ENCODE measurements at places on chromosomes 5 and 9. TPM values are rescaled to one million over a fixed set of nuclear protein-coding genes. Genes with fewer than 3 reads are reported as not detected.

DNA sequence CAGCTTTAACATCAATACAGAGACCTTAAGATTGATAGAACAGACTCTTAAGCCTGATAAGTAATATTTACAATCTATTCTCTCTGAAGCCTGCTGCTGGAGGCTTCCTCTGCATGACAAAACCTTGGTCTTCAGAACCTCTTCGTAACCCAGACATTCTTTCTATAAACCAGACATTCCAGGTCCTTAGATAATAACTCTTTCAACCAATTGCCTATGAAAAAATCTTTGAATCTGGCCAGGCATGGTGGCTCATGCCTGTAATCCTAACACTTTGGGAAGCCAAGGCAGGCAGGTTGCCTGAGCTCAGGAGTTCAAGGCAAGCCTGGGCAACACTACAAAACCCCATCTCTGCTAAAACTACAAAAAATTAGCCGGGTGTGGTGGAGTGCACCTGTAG is 327.8 kb downstream of the ENC1 start:
- H3K4me3 ChIP-seq: no peak overlapping the region
- H3K27ac ChIP-seq: no peak overlapping the region
- H3K36me3 ChIP-seq: no peaks in the 10 kb centered on the region
- H3K27me3 ChIP-seq: no peaks in the 10 kb centered on the region
- no peak for DNase-seq

DNA sequence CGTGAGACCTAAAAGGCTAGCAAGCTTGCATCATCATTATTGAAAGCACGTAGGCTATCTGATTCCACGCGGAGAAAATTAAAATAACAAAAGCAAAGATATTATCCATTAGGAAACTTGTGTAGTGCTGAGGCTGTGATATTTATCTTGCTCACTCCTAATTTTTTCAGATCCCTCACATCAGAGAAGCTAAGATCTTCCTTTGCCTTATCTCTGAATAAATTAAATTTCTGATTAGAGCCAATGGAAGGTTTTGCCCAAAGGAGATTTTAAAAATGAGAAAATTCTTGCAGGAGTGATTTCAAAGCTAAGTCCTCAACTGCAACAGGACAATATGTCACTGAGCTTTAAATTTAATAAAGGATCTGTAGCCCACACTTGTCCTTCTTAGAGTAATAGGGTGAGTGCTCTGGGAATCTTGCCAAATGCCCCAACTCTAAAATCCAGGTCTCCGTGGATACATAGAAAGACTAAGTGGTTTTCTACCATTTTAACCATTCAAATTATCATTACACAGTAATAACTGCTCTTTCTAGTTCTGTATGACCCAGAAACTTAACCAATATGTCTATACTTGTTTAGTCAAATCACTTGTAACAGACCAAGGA is 295.0 kb downstream of the CAAP1 start:
- H3K27me3 ChIP-seq: no peaks in the 10 kb centered on the region
- no peaks in the 10 kb centered on the region for H3K36me3 ChIP-seq
- H3K4me1 ChIP-seq: no peaks in the 10 kb centered on the region
- no peak for DNase-seq
- H3K27ac ChIP-seq: no peak overlapping the region

DNA sequence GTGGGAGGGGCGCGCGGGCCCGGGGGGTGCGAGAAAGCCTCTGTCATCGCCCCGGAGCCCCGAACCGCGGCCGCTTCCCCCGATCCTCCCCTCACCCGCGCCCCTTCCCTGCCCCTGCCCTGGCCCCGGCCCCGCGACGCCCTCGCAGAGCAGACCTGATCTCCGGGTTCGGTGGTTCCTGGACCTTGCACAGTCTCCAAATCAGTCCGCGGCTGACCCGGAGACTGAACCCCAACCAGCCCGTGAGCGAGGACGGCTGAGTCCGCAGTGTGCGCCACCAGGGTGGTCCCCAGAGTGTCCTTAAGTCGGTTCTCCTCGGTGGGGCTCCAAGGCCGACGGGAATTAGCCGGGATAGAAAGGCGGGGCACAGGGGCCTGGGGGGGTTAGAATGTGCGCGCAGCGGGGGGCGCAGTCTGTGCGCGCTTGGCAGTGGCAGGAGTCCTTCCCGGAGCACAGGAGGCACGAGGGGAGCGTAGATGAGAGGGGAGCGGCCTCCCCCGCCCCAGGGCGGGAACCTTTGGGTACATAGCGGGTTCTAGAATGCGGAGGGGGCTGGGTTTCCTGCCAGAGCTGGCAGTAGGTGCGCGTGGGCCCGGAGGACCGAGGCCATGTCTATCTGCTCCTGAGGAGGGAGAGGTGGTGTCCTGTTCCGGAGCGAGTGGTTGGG is 779 bp downstream of the PKN3 start:
- H3K27ac ChIP-seq: peak overlapping the region; percentile 83
- H3K27me3 ChIP-seq: no peaks in the 10 kb centered on the region

DNA sequence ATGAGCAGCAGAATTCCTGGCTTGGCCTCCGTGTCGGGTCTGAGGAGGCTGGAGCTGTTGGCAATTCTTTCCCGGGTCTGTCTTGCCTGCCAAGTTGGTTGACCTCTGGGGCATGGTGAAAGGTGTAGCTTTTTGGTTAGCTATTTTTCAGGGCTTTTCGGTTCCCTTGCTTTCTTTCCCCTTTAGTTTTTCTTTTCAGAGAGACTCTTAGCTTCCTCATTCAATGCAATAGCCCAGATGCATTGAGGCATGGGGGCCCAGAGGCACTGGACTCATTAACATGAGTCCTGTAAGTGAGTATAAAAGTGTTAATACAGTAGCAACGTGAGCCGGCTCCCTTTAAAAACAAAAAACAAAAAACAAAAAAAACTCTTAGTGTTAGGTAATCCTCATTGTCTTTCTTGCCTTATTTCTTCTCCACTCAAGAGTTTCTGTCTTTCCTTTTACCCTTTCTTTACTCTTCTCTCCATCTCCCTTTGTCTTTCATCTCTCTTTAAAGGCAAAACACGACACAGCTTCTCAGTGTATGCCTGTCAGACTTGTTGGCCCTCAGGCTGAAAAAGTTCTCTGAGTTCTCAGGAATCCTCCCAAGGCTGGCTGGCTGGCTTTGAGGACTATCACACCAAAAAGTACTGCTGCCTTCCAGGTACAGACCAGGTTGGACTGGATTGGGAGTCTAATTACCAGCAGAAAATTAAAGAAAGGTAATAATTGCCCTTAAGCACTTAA is 289.9 kb upstream of the TUT7 start:
- H3K4me1 ChIP-seq: no peaks in the 10 kb centered on the region
- DNase-seq: peak; percentile 21
- no peak overlapping the region for H3K27ac ChIP-seq
- H3K36me3 ChIP-seq: no peaks in the 10 kb centered on the region
- no peaks in the 10 kb centered on the region for H3K27me3 ChIP-seq

Gene LCN10
- 7.6 TPM for total RNA-seq
